ENCODE measurements at places on chromosomes 16 and 17. TPM values are rescaled to one million over a fixed set of nuclear protein-coding genes. Genes with fewer than 3 reads are reported as not detected.

GRCh38 chr16:85453194-85453678 lies 159.9 kb upstream of the GSE1 start:
- no peak for DNase-seq
- H3K27ac ChIP-seq, result no peak overlapping the region
- no peaks in the 10 kb centered on the region for H3K36me3 ChIP-seq
- H3K4me3 ChIP-seq, result no peak overlapping the region

DNA sequence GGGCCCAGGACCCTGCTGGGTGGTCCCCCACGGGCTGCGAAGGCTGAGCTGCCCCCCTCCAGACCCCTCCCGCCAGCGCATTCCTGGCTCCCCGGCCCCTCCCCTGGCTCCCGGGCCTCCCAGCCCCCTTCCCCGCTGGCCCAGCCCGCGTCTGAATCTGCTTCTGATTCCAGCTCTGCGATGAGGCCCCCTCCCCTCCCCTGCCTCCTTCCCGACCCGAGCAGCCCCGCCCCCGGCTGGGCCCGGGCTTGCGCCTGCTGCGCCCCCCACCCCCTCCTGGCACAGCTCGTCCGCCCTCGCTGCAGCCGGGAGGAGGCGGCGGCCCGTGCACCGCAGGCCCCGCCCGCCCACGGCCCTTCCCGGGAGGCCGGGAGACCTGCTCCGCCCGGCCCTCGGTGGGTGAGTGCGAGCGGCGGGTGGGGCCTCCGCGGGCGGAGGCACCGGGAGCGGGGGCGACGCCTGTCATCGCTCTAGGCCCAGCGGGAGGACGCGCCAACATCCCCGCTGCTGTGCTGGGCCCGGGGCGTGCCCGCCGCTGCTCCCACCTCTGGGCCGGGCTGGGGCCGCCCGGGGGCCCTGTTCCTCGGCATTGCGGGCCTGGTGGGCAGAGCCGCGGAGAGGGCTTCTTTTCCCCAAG lies at the start of gene NTN3:
TSS of gene NTN3 (plus strand) at position 282 of the 637 bp plus-strand sequence. CDS start 405 bp downstream, outside the sequence.
- no peaks in the 10 kb centered on the region for H3K36me3 ChIP-seq
- no peak for DNase-seq
- peaks cover 68% of the 10 kb centered on the region for H3K4me1 ChIP-seq
- peaks cover 4% of the 10 kb centered on the region for H3K27me3 ChIP-seq

DNA sequence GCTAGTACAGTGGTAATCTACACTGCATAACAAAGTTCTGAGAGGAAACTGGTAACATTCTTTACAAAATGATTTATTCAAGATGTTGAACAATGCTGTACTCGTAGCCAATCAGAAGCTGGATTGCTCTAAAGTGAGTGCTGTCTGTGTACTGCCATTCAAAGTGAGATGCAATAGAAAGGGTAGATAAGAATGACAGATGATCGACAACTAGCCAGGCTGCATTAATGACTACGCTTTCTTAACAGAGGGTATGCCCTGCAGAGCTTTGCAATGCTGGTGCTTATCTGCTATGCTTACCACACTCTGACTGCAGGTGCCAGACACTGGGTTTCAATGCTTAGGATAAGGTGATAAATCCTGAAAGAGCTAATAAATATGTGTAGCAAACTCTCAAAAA lies 46.1 kb upstream of the SLC25A19 start:
- no peak for DNase-seq
- H3K36me3 ChIP-seq, result peaks cover 6% of the 10 kb centered on the region
- H3K4me1 ChIP-seq, result peaks cover 16% of the 10 kb centered on the region
- no peak overlapping the region for H3K4me3 ChIP-seq

DNA sequence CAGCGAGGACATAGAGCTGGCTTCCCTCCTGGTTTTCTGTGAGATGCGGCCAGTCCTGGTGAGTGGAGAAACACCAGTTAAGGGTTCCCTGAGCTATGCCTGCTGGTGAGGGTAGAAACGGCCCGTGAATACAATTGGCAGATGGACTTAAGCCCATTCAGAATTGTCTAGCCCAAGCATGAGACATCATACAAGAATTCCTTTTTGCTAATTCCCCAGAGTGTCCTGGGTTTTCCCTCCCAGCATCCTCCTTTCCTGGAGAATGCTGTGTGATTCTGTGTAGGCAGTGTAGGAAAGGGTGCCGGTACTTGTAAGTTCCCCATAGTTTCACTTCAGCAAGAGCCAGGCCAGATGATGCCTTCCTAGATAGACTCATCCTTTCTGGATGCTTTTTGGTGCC lies 65.1 kb downstream of the SDR42E1 start:
- no peaks in the 10 kb centered on the region for H3K27me3 ChIP-seq
- H3K36me3 ChIP-seq, result no peaks in the 10 kb centered on the region
- H3K4me1 ChIP-seq, result no peaks in the 10 kb centered on the region
- no peak overlapping the region for H3K4me3 ChIP-seq
- no peak overlapping the region for H3K27ac ChIP-seq
- peak; percentile 34 for DNase-seq

DNA sequence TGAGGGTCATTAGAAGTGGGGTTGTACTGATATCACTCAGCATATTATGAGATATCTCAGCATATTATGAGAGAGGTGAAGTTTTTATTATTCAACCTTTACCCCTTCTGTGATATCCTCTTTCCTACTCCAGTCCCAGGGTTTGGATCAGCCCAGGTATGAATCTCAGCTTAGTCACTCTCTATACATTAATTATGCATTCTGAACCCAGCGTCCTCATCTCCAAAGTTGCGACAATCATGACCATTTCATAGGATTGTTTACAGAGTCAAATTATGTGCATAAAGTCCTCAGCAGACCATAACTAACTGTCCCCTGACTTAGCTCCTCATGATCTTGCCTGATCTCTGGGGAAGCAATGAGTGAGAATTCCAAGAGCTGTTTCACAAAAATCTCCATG lies 20.5 kb upstream of the BLMH start:
- no peak overlapping the region for H3K27ac ChIP-seq
- H3K4me3 ChIP-seq, result no peak overlapping the region
- H3K4me1 ChIP-seq, result no peaks in the 10 kb centered on the region
- no peak for DNase-seq

- no peaks in the 10 kb centered on the region for H3K27me3 ChIP-seq
- H3K4me1 ChIP-seq, result no peaks in the 10 kb centered on the region
These were observed 277.8 kb upstream of the FOXF1 start for GRCh38 chr16:86232496-86232895.

Gene TP53TG3
- total RNA-seq, result not detected

Gene CPHXL2
- total RNA-seq, result not detected

DNA sequence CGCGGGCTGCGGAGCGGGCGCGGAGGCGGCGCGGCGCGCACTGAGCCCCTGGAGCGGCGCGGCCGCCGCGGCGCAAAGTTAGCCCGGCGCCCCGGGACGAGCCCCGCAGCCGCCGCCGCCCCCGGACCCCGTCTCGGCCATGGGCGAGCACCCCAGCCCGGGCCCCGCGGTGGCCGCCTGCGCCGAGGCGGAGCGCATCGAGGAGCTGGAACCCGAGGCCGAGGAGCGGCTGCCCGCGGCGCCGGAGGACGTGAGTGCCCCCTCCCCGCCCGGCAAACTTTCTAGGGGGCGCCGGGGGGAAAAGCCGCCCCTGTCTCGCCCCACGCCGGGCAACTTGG lies 388 bp downstream of the RHBDL3 start:
- no peaks in the 10 kb centered on the region for H3K27me3 ChIP-seq
- peak overlapping the region; percentile 72 for H3K27ac ChIP-seq

DNA sequence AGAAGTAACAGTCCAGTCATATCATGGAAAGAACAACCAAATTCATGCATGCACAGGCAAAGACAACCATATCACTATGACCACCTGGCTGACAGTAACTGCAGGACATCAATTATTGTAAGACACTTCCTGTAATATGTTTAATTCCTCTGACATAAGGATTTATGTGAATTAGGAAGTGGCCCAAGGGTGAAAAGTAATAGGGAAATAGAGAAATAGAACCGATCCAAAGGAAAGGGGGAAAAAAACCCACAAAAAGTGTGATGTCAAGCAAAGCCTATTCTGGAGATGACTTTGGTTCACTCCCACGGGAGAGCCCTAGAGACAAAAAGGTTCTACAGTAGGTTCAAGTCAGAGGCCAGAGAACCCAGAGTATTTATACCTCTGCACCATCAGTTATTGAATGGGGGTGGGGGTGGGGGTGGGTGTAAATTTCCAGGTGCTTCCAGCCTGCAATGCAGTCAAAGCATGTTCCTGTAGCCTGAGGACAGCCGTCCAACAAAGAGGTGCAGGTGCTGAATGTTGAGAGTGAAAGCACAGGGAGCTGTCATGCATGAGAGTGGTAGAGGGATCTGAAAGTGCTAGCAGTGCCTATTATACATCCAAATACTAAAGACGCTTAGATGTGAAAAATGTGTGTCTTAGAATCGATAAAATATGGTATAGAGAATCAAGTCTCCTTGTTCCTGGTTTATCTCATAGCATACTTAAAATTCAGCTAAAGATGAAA lies 95.6 kb upstream of the HLF start:
- H3K4me1 ChIP-seq, result no peaks in the 10 kb centered on the region
- no peak overlapping the region for H3K4me3 ChIP-seq
- no peak for DNase-seq
- no peaks in the 10 kb centered on the region for H3K27me3 ChIP-seq

DNA sequence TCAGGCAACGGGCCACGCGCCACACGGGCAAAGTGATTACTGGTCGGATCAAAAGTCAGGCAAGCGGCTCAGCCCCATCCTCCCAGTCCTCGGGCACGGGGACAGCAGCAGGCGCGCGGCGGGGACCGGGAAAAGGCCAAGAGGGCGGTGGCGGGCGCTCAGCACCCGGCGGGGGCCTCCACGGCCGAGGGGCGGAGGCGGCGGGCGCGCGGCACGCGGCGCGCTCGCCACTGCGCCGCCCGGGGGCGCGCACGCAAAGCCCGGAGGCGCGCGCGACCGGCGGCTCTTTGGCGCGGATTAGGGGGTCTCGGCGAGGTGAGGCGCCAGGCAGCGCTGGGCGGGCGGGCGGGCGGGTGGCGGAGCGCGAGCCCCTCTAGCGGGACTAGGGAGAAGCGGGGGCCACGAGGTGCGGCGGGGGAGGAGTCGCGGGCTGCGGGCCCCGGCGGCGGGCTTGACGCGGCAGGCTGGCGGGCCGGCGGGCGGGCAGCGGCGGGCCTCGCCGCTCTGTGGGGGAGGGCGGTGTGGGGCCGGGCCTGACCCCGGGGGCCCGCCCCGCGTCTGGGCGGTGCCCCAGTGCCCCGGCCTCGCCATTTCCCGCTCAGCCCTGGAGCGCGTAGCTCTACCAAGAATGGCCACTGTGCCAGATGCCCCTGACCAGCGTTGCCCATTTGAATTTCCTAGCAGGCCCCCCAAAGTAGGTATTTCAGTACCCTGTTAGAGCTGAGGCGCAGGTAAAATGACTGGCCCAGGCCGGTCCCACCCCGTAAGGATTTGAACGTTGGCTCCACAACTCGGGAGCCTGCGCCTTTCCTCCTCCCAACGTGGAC lies at the start of the genes ACACA and TADA2A:
TSS of gene ACACA (minus strand) at position 202 of the 827 bp plus-strand sequence. CDS start 537 bp downstream, outside the sequence.
TSS of gene TADA2A (plus strand) at position 252 of the 827 bp plus-strand sequence. CDS start 4,480 bp downstream, outside the sequence.
- H3K27me3 ChIP-seq, result no peaks in the 10 kb centered on the region
- peak within 1 kb of the TSS; percentile 62 for H3K4me3 ChIP-seq
- H3K4me1 ChIP-seq, result peaks cover 30% of the 10 kb centered on the region
- peak within 1 kb of the TSS; percentile 79 for H3K27ac ChIP-seq
- H3K36me3 ChIP-seq, result no peaks in the 10 kb centered on the region
- DNase-seq, result peak; percentile 90

Gene TMEM220
- 10.3 TPM for total RNA-seq

DNA sequence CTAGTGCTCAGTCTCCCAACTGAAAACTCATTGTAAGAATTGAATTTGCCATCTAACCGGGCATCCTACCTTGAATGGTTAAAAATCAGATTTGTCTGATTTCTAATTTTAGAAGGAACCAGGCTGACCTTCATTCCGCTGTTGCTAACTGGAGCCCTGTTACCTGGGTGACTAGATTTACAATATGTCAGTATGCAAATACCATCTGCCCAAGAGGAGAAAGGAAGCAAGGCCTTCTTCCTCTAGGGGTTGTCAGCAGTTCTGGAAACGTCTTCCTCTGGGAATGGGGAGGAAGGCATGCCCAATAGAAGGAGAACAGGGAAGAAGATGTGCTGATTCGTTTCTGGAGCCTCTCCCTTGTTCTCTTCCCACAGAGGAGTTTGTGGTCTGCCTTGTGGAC lies 137.9 kb downstream of the PITPNC1 start:
- H3K4me1 ChIP-seq, result peaks cover 18% of the 10 kb centered on the region
- DNase-seq, result no peak
- H3K36me3 ChIP-seq, result no peaks in the 10 kb centered on the region
- no peak overlapping the region for H3K4me3 ChIP-seq
- no peak overlapping the region for H3K27ac ChIP-seq
- H3K27me3 ChIP-seq, result no peaks in the 10 kb centered on the region

DNA sequence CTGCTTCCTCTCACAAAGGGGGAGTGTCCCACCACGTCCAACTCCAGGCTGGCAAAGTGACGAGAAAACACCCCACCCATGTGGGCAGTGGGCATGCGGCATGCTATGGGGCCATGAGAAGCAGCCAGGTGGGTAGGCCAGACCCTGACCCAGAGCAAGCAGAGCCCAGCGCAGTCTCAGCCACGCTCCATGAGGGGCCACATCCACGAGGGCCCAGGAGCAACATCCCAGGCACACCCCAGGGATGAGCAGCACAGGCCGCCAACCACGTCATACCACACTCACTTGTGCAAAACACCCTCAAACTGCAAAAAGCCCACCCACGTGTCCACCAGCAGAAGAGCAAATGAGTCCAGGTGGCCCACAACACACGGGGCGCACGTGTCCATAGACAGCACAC lies 117.0 kb downstream of the ZNF778 start:
- H3K4me1 ChIP-seq, result peaks cover 85% of the 10 kb centered on the region
- no peaks in the 10 kb centered on the region for H3K36me3 ChIP-seq
- peak overlapping the region; percentile 39 for H3K27ac ChIP-seq
- no peak for DNase-seq

GRCh38 chr16:46743232-46743719 lies 4.9 kb downstream of the MYLK3 start:
- H3K27ac ChIP-seq, result no peak overlapping the region
- H3K4me3 ChIP-seq, result no peak overlapping the region
- H3K36me3 ChIP-seq, result no peaks in the 10 kb centered on the region
- no peaks in the 10 kb centered on the region for H3K4me1 ChIP-seq
- no peak for DNase-seq
- no peaks in the 10 kb centered on the region for H3K27me3 ChIP-seq

Gene KRTAP4-9
- not detected for total RNA-seq

DNA sequence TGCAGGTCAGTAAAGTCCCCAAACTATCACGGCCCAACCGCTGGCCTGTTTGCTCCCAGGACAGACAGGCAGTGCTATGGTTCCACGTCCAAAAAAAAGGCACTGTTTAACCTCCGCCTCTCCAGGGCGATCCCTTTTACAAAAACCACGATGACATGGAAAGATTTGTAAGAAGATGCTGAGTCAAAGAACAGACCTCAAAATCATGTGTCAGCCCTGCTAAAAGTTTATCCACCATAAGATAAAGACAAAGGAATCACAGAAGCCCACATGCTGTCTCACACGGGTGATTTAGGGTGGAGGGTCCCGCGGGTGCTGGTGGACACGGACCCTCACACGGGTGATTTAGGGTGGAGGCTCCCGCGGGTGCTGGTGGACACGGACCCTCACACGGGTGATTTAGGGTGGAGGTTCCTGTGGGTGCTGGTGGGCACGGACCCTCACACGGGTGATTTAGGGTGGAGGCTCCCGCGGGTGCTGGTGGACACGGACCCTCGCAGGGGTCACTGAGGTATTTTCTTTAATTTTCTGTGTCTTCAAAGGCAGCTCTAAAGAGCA lies 117.2 kb upstream of the METRNL start:
- H3K4me3 ChIP-seq, result no peak overlapping the region
- H3K36me3 ChIP-seq, result no peaks in the 10 kb centered on the region
- H3K27me3 ChIP-seq, result no peaks in the 10 kb centered on the region

GRCh38 chr16:65120831-65121721 lies 787 bp downstream of the CDH11 start:
- H3K27ac ChIP-seq, result peak overlapping the region; percentile 91
- H3K4me3 ChIP-seq, result peak overlapping the region; percentile 73
- peaks cover 28% of the 10 kb centered on the region for H3K4me1 ChIP-seq

Gene KRTAP29-1
- total RNA-seq, result not detected
